ENCODE measurements at places on chromosomes 7 and 10.

GRCh38 chr7:1666823-1667565 is 3.1 kb upstream of the ELFN1 start:
- no peaks in the 10 kb centered on the region for H3K4me1 ChIP-seq

- no peak for DNase-seq
- no peaks in the 10 kb centered on the region for H3K36me3 ChIP-seq
- H3K27me3 ChIP-seq, result no peaks in the 10 kb centered on the region
Observed at GRCh38 chr10:123746061-123746460, 79.9 kb downstream of the GPR26 start.

DNA sequence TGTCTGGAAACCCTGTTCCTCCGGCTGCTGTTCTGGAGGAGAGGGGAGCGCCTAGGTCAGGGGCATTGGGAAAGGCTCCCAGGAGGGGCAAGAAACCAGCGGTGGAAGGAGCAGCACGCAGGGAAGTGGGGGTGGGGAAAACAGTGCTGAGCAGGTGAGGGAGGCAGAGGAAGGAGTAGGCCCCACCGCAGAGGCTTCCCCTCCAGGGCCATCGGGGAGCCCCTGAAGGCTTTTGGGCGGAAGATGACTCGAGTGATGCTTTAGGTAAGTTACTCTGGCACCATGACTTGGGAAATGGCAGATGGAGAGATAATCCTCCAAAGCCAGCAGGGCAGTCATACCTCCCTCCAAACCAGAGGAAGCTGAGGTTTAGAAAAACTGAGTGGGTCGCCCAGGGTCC is 106.5 kb upstream of the ANLN start:
- no peak for DNase-seq
- H3K36me3 ChIP-seq, result no peaks in the 10 kb centered on the region
- peaks cover 5% of the 10 kb centered on the region for H3K27me3 ChIP-seq

GRCh38 chr7:90900628-90901356 is 304.7 kb downstream of the CDK14 start:
- H3K4me1 ChIP-seq, result no peaks in the 10 kb centered on the region
- H3K4me3 ChIP-seq, result no peak overlapping the region
- H3K36me3 ChIP-seq, result peaks cover 24% of the 10 kb centered on the region

- H3K36me3 ChIP-seq, result no peaks in the 10 kb centered on the region
- H3K4me1 ChIP-seq, result peaks cover 43% of the 10 kb centered on the region
- DNase-seq, result no peak
Observed at GRCh38 chr10:121248266-121248665, 350.0 kb downstream of the FGFR2 start.

DNA sequence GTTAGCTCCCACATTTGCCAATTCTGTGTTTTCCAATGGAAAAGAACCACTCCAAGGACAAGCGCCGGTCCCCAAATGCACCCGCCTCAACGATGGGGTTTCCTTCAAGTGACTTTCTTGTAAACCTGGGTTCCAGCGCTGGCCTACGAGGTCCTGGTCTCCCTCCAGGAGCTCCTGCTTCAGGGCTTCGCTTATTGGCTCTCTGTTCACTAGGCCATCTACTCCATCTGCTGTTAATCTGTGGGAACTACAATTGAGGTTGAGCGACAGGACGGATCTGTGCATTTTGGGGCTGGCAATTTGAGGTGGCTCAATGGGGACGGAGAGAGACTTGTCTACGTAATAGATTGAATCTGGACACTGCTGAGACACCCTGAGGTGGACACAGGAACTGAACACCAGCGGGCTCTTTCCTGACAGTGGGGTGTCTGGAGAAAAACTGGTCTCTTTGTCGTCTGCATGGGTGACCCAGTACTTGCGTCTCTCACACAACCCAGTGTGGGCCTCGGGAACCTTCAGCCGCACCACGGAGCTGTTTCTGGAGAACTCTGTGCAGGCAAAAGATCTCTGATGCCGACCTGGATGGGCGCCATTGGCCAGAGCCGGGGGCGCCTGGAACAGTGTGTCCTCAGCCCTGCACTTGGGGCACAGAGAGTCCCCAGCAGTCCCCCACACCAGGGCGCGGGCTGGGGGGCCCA is 115.9 kb upstream of the ADAM12 start:
- no peak overlapping the region for H3K4me3 ChIP-seq
- peaks cover 8% of the 10 kb centered on the region for H3K4me1 ChIP-seq
- no peaks in the 10 kb centered on the region for H3K36me3 ChIP-seq
- H3K27me3 ChIP-seq, result no peaks in the 10 kb centered on the region

Measured in SJCRH30 (cell line).